ENCODE measurements at places on chromosomes 3 and 15.

GRCh38 chr15:90336705-90337141 lies 15.4 kb upstream of the ZNF774 start:
- no peak for DNase-seq
- H3K36me3 ChIP-seq, result no peaks in the 10 kb centered on the region
- H3K4me3 ChIP-seq, result no peak overlapping the region
- no peaks in the 10 kb centered on the region for H3K27me3 ChIP-seq
- H3K4me1 ChIP-seq, result no peaks in the 10 kb centered on the region

DNA sequence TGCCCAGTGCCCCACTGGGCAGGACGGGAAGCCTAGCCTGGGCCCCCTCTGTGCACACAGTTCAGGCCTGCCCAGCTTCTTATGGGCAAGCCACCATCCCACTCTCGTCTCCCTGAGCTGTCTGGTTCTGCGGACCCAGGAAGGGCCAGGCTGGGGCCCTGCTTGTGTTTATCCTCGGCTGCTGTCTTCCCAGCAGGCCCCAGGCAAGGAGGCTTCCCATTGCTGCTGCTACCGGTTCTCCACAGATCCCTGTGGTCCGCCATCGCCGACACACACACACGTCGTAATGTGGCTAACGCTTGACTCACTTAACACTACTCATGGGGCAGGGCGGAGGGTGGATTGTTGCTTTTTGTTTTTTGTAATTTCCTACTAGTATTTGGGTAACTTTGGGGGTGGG lies 52.4 kb upstream of the SLC6A1 start:
- H3K27ac ChIP-seq, result no peak overlapping the region
- no peaks in the 10 kb centered on the region for H3K27me3 ChIP-seq
- no peak overlapping the region for H3K4me3 ChIP-seq
- peaks cover 7% of the 10 kb centered on the region for H3K4me1 ChIP-seq
- no peaks in the 10 kb centered on the region for H3K36me3 ChIP-seq
- DNase-seq, result no peak

DNA sequence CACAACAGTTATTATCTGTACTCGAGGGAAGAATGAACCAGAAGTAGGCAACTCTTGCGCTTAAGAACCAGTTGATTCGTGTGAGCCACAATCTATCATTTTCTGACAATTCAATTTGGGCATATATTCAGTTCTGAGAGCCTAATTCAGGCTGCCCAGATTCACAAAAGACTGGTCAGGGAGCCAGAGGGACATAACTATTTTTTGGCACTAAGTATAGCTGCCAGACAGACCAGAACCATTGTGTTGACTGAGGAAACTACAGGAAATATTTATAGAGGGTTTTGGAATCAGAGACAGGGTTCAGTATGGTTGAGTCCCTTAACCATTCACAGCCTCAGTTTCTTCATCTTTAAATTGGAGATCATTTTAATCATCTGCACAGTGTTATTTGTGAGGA lies 226.7 kb downstream of the TAFA4 start:
- H3K4me3 ChIP-seq, result no peak overlapping the region
- H3K4me1 ChIP-seq, result peaks cover 1% of the 10 kb centered on the region
- DNase-seq, result no peak
- H3K27me3 ChIP-seq, result no peaks in the 10 kb centered on the region

DNA sequence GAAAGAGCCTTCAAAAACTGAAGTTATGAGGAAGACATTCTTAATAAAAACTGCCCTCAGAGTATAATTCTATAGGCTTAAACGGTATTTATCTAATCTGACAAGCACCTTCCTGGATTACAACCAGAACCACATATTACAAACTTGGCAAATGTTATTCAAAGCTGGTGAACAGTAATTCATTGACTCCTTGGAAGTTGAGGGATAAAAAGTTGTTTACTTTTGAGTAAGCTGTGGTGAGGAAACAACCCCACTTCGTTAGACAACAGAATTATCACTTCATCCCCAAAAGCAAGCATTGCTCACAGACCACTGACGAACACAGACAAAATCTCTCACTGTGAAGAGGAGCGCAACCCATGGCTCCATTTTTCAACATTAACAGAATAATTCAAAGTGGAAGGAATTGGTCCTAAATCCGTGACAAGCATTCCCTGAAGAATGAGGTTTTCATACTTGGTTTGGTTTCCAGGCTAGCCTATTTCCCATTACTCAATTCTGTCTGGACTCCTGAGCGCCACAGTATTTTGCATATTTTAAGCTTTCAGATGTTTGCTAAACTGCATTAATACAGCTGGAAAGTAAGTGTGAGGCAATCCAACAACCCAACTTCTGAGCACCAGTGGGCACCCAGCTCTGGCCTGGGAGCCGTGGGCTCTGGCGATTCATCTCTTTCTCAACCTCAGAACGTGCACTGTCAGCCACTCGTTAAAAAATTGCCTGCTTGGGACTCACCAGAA lies 32.7 kb downstream of the LRIG1 start:
- peaks cover 57% of the 10 kb centered on the region for H3K4me1 ChIP-seq
- no peak for DNase-seq
- no peaks in the 10 kb centered on the region for H3K27me3 ChIP-seq
- H3K36me3 ChIP-seq, result no peaks in the 10 kb centered on the region
- no peak overlapping the region for H3K4me3 ChIP-seq

DNA sequence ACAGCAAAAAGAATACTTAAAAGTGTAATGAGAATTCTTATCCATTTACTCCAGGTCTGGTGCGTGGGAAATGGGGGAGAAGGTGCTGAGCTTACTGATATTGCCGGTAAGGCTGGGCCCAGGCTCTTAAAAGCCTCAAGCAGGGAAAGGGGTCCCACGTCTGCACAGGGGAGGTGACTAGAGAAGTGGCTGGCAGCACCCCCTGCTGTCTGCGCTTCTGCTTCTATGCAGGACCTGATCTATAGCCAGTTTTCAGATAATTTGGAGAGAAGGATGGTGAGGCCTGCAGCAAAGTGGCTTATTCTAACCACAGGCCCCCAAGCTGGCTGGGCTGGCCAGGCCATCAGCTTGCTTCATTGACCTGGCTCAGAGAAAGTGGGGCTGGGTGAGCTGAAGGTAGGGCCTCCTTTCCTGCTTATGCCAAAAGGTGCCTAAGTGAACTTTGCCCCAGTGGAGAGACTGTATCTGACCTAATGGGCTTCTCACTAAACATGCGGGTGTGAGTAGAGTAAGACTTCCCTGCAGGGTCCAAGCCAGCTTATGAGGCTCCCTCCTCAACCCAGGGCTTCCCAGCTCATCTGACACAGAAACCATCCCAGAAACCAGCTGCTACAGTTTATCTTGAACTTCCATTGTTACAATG lies 30.9 kb upstream of the ATP1B3 start:
- H3K4me1 ChIP-seq, result peaks cover 10% of the 10 kb centered on the region
- no peaks in the 10 kb centered on the region for H3K36me3 ChIP-seq
- H3K4me3 ChIP-seq, result no peak overlapping the region
- peak; percentile 53 for DNase-seq
- no peak overlapping the region for H3K27ac ChIP-seq

- no peak for DNase-seq
- H3K27me3 ChIP-seq, result no peaks in the 10 kb centered on the region
- H3K36me3 ChIP-seq, result peaks cover 2% of the 10 kb centered on the region
- H3K27ac ChIP-seq, result no peak overlapping the region
- peaks cover 8% of the 10 kb centered on the region for H3K4me1 ChIP-seq
Measured at GRCh38 chr3:15553749-15554148, 32.2 kb upstream of the COLQ start.

GRCh38 chr3:121836481-121836880 lies 1.5 kb downstream of the EAF2 start:
- peak overlapping the region; percentile 95 for H3K4me3 ChIP-seq
- peaks cover 8% of the 10 kb centered on the region for H3K36me3 ChIP-seq
- H3K27ac ChIP-seq, result no peak overlapping the region
- peaks cover 19% of the 10 kb centered on the region for H3K27me3 ChIP-seq
